ENCODE measurements at places on chromosomes 11 and 22. TPM values are rescaled to one million over a fixed set of nuclear protein-coding genes. Genes with fewer than 3 reads are reported as not detected.

- no peak for DNase-seq
Measured at GRCh38 chr11:105057432-105057831, 12.3 kb upstream of the CARD16 start.

DNA sequence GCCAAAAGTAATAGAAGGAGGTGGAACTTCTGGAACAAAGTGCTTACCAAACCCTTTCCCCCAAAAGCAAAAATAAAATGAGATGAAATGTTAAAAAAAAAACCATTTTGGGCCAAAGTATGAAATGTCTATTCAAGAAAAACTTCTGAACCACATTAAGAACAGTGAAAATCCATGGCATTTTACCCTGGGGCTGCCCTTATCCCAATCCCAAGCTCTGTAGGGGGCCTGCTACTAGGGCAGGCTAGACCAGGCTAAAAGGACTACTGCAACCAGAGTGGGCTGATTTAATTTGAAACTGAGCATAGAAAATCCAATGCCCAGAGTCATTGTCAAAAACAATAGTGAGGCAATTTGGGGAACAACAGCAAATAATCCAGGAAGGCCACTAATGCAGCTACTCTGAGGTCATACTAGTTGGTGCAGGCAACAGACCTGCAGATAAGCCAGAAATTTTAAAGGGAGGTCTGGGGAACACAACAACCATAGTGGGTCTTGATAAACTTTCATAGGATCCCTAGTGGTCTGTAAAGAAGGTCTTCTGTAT, 99.4 kb downstream of the RELT start:
- no peak for DNase-seq

DNA sequence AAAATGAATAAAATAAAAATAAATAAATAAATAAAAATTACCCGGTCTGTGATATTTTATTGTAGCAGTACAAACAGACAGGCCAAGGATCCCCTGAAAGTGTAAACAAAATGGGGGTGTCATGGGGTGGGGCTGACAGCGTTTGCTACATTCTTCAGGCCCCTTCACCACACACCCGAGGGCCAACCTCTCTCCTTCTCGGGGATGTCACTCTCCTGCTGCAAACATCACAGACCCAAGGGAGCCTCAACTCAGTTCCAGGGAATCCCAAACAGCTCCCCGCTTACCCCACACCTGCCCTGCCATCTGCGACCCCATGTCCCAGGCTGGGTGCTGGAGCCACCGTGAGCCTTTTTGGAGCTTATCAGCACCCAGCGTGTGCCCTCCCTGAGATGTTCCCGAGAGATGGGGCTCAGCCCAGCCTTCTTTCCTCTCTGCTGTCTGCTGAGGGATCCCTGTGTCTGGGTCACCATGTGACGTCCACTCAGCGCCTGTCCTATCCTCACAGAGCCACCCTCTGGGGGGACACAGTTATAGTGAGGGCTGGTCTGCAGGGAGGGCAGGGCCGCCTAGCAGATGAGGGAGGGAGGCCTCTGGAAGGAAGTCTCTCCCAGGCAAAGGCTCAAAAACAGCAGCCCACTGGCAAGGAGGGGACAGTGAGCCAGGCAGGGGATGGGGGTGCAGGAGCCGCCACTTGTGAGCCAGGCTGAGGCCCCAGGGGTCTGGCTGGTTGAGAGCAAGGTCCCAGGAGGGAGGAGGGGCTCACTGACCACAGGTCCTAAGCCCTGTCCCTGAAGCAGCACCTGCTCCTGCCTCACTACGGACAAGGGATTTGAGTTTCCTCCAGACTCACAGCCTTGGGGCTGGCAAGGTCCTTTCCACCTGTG, 1041.6 kb downstream of the BRD1 start:
- no peak for DNase-seq

- DNase-seq, result no peak
Measured at GRCh38 chr22:47331750-47332149, 569.3 kb downstream of the TBC1D22A start.

GRCh38 chr11:33225371-33225770, 31.8 kb upstream of the HIPK3 start:
- DNase-seq, result no peak

DNA sequence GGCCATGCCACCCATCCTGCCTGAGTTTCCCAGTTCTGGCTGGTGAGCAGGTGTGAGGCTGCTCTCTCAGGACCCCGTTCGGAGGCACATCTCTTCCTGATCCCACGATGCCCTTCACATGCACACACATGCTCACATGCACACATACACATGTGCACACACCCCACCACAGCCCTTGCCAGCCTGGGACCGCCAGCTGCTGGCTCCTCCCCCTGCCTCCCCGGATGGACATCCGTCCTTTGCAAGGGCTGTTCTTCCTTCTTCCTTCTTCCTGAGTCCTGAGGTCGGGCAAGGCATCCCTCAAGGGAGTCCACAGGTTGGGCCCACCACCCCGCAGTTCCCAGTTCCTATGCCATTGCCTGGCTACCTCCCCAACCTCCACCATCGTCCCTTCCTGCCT, 10.5 kb upstream of the CDKN1C start:
- DNase-seq, result no peak

GRCh38 chr22:49976439-49977175, 16.0 kb downstream of the PIM3 start:
- no peak for DNase-seq

- no peak for DNase-seq
Measured at GRCh38 chr22:42299586-42300258, 29.3 kb upstream of the TCF20 start.

DNA sequence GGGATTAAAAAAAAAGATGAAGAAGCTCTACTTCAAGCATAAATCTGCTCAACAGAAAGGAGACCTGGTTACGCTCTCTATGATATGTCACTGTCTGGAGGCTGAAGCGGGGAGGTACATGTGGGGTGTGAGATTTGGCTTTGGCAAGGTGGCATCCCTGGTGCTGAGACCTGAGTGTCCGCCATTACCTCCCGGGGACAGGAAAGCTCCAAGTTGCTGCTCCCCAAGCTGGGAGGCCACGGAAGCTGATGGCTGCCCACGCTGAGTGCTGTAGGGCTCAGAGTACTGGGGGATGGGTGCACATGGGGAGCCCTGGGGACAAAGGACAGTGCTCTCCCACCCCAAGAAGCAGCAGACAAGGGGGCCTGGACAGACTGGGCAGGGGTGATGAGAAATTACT, 167.9 kb downstream of the DSCAML1 start:
- DNase-seq, result no peak

GRCh38 chr11:121163658-121164308, 62.7 kb downstream of the TECTA start:
- no peak for DNase-seq

GRCh38 chr11:9759519-9760192, 95.8 kb downstream of the SWAP70 start:
- peak; percentile 64 for DNase-seq

- no peak for DNase-seq
Measured at GRCh38 chr11:6608011-6608410, 4.0 kb downstream of the TAF10 start.

MGAT3 gene
- 0.08 TPM for total RNA-seq

CHRM1 gene
- total RNA-seq, result not detected

PKP3 gene
- 712 TPM for total RNA-seq

POU2AF3 gene
- 1.3 TPM for total RNA-seq

CCDC116 gene
- not detected for total RNA-seq

Measured in esophagus squamous epithelium (tissue), 5 donors.